ENCODE measurements at places on chromosomes 4 and X.

GRCh38 chr4:54060116-54060515, 4.3 kb downstream of the CHIC2 start:
- DNase-seq = no peak

DNA sequence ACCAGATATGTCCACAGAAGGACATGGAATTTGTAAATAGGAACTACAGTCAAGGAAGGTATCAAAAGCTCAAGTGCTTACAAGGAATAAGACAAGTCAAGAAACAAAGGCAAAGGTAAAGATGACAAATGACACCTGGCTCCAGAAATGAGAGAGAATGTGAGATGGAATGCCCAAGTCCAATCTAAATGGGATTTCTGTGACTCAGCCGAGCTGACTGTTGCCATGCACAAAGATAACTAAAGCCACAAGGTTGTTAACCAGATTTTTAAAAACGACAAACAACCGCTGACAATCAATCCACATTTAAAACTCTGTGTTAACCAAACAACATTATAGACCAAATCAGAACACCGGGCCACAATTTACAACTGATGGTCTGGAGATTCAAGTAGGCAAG, 1.1 kb downstream of the NFXL1 start:
- DNase-seq = no peak

- no peak for DNase-seq
Measured at GRCh38 chr4:16253127-16253960, 27.1 kb upstream of the TAPT1 start.

DNA sequence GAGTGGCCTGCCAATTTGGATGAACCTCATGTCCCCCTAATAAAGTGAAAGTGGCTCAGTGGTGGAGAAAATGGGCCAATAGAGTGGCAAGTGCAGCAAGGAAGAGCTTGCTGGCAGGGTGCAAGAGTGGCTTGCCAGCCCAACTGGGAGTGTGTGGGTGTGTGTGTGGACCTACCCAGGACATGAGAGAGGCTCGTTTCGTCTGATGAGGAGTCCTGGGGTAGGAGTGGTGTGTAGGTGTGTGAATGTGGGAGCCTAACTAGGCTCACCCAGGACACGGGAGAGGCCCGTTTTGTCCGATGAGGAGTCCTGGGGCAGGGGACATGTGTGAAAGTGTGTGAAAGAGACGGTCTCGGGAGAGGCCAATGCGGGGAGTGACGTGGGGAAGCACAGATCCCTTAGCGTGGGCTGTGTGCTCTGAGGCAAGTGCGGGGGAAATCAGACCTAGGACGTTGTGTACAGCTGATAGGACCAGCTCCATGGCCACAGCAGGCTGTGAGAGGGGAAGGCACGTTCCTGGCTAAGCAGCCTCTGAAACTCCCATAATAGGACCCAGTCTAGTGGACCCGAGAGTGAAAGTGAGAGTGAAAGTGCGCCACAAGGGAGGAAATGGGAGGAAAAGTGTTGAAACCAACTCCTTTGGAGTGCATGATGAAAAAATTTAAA, 5.3 kb downstream of the GAGE10 start:
- no peak for DNase-seq

DNA sequence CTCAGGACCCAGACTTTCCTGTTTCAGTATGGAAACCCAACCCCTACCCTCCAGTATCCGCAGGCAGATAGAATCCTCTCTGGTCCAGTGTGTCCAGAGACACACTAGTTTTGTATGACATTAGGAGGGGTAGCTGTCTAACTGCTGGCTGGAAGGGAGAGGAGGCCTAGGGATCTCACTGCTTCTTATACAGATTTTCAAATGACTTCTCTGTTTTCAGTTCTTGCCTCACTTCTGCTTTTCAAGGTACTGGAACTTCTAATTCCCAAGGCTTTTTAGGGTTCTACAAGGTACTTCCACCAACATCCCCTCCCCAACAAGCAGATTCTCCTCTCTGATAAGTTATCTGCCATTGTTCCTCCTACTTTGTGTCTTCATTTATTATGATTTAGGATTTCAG, 6.1 kb downstream of the SGCB start:
- no peak for DNase-seq

DNA sequence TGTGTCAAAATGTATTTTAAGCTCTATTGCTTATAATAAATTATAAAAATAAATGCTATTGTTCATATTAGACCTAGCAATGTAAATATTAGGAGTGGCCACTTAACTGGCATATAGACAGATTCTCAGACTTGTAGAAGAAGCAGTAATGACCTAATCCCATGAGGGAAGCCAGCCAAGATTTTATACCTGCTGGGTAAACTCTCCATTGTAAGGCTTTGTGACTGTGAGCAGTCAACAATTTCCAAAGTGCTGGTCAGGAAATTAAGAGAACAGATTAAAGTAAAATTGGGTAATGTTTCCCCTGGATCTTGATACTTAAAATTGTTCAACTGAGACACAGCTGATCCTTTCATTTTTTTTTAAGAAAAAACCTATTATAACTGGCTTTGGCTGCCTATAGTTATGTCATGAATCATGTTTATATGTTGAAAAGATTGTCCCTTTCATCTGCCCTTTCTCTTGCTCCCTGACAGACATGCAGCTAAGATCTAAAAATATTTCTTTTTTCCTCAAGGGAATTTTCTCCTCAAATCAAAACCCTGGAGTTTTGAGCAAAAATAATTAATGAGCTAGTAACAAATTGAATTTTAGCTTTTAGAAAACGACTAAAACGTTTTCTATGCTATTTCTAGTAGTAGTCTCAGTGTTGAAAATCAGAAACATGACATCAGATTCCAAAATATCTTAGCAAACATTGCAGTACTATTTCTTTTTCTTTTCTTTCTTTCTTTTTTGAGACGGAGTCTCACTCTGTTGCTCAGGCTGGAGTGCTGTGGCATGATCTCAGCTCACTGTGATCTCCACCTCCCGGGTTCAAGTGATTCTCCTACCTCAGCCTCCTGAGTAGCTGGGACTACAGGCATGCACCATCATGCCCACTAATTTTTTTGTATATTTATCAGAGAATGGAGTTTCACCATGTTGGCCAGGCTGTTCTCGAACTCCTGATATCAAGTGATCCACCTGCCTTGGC, 77.9 kb downstream of the ADGRL3 start:
- no peak for DNase-seq

DNA sequence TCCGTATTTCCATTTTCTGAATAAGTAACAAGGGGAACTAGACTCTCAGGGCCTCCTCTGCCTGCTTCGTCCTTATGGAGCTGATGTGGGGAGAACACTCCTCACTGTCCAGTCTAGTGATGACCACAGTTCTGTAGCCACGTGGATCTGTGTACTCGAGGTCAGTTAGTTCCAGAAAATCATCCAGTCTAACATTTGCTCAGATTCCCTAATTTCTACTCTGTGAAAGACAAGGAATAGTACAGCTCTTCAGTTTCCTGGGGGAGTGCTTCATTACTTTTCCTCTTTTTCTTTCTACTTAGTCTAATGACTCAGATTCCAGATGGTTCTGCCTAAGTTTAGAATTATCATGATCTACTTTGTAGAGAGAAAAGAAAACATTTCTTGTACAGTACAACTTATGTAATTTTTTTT, 82.6 kb downstream of the SORBS2 start:
- DNase-seq = no peak

- no peak for DNase-seq
Measured at GRCh38 chr4:106273831-106274230, 42.2 kb downstream of the TBCK start.

DNA sequence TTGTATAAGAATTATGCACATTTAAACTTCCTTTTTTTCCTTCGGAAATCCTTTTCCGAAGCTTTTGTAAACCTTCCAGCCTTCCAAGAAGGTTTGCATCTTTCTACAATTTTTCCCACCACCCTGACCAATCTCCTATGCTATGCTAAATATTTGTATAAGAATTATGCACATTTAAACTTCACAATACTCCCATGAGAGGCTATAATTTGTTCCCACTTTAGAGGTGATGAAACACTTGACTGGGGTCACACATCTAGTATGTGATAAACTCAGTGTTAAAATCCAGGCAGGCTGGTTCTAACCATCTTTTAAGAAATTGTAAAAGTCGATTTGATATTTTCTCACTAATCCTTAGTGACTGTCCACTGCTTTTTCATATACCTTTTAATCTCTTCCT, 22.1 kb downstream of the NUDT6 start:
- DNase-seq = no peak

DNA sequence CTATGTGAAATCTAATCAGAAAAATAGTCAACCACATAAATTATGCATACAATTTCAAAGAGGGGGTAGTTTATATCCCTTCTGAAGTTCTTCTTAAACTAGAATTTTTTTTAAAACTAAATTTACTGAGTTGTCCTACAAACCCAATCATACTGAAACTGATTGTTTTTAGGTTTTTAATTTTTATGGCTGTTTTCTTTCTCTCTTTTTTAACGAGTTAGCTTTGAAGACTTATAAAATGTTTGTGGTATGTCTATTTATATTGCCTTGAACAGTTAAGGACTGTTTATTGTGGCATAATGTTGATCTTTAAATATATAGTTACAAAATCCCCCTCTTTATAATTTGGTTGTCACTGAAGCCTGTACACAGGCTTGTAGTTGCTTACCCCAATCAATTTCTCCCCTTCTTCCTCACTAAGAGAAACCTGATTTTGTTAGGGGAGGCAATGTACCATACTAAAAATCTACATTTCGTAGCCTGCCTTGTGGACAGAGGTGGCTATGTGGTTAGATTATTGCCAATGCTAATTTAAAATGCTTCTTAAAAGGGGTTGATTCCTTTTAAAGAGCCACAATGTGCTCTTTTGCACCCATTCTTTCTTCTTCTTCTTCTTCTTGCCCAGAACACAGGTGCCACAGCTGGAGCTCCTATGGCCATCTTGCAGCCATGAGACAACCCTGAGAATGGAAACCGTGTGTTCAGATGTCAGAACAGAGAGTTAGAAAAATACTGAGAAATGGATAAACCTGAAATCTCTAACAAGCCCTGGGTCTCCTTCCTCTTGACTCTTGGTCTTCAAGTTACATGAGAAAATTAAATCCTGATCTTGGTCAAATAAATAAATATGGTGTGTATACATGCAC, 102.7 kb upstream of the ZNF827 start:
- no peak for DNase-seq

DNA sequence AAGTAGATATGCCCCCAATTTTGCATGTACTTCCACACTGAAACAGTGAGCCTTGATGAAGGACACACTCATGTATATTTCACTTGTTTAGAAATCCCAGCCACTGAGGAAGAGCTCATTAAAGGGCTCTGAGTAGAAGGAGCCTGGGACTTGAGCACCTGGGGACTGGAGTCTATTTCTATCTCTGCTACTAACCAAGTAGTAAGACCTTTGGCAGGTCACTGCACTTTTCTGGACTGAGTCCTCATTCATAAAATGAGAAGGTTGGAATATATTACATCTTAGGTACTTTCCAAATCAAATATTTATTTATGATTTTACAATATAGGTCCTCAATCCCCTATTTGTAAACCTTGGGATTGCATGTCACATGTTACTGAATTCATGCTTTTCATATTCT, 78.2 kb upstream of the C4orf54 start:
- DNase-seq = no peak

DNA sequence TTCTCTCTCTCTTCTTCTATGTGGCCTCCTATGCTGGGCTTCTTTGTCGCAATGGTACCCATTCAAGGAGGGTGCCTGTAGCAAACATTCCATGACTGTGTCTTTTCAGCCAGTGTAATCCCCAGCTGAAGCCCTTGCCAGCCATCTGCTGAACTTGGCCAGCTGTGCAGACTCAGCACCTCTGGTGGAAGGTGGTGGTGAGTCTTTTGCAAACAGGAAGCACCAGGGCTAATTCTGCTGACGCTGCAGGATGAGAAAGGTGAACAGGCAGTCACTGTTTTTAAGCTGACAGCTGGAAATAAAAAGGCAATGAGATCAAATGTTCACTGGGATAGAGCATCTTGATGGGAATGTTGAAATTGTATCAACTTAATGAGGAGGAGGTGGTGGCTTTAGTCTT, 298.7 kb upstream of the CLNK start:
- no peak for DNase-seq

GRCh38 chrX:29471829-29472228, 743.5 kb upstream of the MAGEB2 start:
- no peak for DNase-seq

- no peak for DNase-seq
Measured at GRCh38 chr4:153364061-153364460, 19.6 kb downstream of the MND1 start.

GRCh38 chr4:109559625-109559982, 442 bp upstream of the MCUB start:
- peak; percentile 14 for DNase-seq

DNA sequence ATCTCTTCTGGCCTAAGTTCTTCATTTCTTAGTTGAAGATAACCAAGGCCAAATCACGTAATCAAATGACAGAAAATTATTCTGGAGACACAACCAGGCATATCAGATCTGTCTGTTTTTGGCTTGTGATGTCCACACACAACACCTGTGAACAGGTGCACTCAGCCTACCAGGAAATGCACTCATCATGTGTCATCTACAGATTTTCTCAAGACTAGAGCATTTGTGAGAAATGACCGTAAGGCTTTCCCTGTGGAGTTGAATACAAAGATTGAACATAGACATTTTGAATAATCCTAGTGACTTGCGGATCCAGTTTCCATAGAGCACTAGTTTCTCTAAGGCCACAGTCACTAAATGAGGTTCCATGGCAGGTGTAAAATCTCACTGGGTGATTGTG, 26.7 kb upstream of the CXCL8 start:
- DNase-seq = no peak

GRCh38 chrX:672931-673330, 42.3 kb downstream of the SHOX start:
- no peak for DNase-seq

All from stimulated activated CD8-positive, alpha-beta memory T cell treated with anti-CD3 and anti-CD28 coated beads, Interleukin-2, amount 100 ng/mL, for 1 hour (primary cell).